EL (cell line): ENCODE measurements at places on chromosomes 2 and 18.

GRCh38 chr2:149155196-149155969 lies 116.9 kb downstream of the LYPD6B start:
- DNase-seq, result no peak

GRCh38 chr2:213164263-213164662 lies 12.9 kb upstream of the IKZF2 start:
- DNase-seq, result no peak

GRCh38 chr18:24000613-24001490 lies 13.7 kb upstream of the TTC39C start:
- DNase-seq, result no peak

DNA sequence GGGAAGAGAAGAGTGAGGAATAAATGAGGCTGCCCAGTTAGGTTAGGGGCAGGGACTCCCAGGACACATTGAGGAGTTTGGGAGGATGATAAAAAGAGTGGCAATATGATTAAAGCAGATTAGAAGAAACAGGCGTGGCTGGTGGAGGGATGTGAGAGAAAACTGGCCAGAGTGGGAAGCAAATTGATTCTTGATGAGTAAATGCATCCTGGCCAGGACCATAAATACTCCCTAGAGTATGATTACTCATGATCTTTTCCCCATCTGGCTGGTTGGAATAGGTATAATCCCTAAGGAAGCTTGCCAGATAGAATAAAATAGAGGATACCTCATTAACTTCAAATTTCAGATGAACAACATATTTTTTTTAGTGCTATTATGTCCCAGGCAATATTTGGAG lies 21.5 kb upstream of the DAW1 start:
- DNase-seq, result peak; percentile 53

DNA sequence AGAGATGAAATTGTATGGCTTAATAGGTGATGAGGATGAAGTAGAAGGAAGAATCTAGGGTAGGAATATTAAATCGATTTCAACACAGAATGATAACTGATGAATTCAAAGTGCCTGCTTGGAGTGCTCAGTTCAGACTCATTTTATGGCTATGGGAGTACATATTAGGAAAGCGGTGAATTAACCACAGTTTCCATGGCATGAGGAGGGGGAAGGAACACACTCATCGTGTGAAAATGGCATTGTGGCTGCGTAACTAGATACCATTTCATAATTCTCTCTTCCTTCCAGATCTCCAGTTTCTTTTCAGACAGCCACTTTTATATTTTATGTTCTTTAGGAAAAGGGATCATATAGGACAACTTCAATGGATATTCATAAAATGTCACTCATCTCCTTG lies 232.3 kb upstream of the KCNJ3 start:
- DNase-seq, result no peak

DNA sequence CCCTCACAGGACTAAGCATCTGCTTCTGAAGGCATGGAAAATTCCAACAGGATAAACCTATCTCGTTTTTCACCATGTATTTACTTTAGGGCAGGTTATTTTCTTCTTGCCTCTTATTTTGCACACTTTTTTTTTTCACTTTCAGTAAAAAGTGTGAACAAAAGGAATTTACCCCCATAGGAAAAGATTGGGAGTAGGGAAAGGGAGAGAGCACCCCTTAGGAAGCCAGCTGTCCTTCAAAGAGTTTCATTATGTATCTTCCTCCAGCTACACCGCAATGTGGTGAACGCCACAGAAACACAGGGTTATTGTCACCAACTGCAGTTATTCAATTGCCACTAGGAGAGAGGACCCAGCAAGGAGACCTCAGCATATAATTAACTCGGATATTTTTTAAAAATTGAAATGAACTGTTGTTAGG lies 286.2 kb upstream of the VRK2 start:
- no peak for DNase-seq

DNA sequence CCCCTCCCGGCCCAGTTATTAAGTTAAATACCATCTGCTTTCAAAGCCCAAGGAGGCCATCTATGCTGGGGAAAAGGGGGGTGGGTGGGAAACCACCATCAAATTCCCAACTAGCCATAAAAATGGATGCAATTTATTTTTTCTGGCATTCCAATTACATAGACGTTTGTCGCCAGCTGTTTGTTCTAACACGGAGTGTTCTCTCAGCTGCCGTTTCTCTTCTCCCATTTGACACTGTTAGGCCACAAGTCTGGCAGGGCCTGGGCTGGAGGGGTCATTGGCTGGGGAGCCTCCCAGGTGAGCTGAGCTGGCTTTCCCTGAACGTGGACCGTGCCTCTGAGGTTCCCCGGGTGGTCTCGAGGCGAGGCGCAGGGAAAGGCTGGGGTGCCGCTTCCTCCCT lies 16.6 kb downstream of the ATOH8 start:
- DNase-seq, result peak; percentile 45
